Stimulated activated CD4-positive, alpha-beta T cell treated with anti-CD3 and anti-CD28 coated beads, Interleukin-1b, Interleukin-23, amount 100 ng/mL, for 24 hours (primary cell): ENCODE measurements at places on chromosomes 7 and 10.

DNA sequence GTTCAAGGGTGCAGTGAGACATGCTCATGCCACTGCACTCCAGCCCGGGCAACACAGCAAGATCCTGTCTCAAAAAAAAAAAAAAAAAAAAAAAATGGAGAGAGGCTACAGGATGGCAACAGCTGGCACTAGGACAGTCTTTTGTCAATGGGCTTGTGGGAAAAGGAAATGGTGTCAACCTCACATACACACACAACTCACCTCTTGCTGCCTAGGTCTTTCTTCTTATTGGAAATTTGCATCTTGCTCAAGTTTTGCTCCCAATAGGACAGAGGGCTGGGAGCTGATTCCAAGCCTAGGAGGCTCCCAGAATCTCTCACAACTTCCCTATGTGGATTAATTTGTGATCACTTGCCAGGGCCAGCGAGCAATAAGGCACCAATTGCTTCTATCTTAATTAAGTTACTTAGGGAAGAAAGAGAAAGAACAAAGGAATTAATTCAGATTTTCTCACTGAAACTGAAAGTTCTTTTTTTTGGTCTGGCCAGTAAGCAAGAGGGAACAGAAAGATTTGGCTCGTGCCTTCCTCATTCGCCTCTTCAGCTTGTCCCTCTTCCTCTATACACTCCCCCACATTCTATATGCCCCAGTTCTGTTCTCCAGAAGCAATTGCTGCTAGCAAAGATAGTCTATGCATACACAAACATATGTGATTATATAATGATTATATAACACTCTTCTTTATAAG is 33.8 kb downstream of the MAP3K8 start:
- DNase-seq, result no peak

DNA sequence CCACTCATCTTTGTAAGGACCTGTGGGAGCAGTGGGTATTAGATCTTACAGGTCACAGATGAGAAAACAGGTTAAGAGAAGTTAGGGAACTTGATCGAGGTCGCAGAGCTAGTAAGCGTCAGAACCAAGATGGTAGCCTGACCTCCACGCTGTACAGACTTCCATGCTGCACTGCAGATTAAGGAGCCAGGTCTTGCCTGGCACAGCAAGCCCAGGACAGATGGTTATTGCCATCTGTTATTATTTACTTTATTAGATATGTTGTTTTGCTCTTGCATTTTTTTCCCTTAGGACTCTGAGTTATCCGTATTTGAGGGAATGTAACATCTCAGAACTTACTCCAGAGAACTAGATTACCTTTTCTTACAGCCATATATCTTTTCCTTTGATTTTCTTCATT is 147.2 kb downstream of the NSUN6 start:
- DNase-seq, result no peak

GRCh38 chr7:46784732-46785131 is 797.2 kb downstream of the TNS3 start:
- no peak for DNase-seq

DNA sequence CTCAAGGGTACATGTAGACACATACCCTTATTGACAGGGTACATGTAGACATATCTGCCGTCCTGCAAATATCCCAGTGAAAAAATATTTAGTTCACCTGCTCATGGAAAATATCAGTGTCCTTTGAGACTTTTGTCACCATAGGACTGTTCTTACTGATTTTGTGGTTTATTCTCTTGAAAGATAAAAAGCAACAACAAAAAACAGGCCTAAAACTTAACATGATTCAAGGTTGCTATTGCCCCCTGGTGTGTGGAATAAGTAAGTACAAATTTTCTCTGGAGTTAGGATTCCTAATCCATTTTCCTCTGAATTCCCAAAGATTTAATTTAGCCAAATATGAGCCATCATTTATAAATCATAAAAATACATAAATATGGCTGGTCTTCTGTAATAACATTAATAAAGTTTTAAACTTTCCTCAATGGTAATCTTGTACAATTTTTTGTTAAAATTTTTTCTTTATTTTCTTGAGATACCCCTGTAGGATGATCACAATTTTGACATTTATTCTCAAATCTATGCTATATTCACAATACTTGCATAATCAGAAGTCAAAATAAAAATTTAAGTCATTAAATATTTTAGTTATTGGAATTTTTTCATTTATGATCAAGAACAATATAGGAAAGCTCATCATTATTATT is 741.4 kb upstream of the POT1 start:
- no peak for DNase-seq

DNA sequence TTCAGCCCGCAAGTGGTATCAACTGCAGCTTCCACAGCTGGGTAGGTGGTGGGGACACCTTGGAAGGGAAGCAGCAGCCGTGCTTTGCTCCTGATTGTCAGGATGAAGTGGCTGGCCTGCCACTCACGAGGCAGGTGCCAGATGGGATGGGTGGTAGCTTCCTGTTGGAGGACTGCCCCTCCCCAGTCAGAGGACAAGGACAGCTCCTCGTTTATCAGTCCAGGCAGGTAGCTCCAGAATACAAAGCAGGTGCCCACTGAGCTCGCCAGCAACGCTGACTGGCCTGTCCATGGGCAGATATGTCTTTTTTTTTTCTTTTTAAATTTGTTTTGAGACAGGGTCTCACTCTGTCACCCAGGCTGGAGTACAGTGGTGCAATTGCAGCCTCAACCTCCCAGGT is 431.3 kb downstream of the GALNT17 start:
- no peak for DNase-seq

DNA sequence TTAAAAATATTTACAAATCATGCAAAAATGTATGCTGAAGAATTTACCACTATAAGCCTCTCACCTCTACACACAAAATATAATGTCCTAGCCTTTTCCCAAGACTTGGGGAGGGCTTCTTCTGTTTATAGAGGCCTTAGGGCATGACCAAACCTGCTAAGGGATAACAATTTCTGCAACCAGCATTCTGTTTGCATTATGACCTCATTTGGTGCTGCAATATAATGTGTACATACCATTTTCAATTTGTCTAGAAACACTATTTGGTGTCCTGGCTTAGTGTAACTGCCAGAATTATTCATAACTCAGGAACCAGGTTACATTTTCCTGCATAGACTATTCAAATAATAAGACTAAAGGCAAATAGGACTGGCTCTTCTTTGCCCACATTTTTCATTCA is 446.6 kb upstream of the SORCS1 start:
- no peak for DNase-seq

DNA sequence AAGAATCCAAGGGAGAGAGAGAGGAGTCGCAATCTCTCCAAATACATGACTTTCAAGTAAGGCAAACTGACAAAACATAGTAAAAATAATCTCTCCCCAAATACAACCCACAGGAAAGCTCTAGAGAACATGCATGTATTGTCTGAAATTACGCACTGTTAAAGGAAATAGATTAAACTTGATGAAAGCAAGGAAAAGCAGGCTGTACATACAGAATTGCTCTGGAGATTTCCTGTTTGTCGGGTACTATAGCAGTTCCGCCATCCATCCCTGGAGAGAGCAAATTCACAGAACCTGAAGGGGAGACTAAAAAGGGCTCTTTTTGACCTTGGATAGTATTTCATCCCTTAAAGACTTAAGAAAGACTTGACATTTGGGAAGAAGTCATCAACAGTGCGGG is 170.2 kb upstream of the BET1 start:
- DNase-seq, result no peak

GRCh38 chr7:124942399-124942798 is 12.8 kb upstream of the POT1 start:
- DNase-seq, result no peak

DNA sequence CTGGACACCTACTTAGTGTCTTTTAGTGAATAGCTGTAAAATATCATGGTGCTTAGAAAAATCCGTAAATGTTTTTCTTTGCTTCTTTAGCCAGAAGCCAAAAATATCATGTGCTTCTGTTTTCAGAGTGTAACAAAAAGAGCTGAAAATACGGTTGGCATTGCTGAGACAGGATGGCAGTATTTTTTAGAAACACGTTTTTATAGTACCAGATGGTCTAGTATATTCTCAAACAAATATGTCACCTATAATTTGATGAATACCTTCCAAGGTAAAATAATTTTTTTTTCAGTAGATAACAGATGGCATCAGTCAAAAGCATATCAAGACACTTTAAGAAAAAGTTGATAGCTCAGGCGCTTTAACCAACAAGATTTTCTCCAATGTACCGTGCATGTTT is 326.6 kb downstream of the PHF14 start:
- DNase-seq, result no peak

- no peak for DNase-seq
Observed at GRCh38 chr10:103852189-103852711, 3.1 kb downstream of the SH3PXD2A start.

- no peak for DNase-seq
Observed at GRCh38 chr7:45661302-45661995, 87.3 kb downstream of the ADCY1 start.

DNA sequence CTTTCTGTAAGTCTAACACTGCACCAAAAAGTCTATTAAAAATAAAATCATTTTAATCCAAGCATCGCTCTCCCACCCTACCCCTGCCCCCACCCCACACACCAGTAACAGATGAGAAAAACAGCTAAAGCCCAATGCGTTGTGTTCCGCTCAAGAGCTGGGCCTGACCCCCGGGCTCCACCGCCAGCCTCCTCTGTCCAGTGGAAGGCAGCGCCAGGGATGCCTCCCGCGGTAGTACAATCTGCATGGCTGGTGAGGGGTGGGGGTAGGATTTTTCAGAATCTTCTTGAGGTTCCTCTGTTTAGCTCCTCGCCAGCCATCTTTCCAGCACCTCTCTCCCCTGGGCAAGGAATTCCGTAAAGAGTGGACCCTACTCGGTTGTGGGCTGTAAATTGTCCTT is 12.1 kb downstream of the THSD7A start:
- DNase-seq, result no peak

DNA sequence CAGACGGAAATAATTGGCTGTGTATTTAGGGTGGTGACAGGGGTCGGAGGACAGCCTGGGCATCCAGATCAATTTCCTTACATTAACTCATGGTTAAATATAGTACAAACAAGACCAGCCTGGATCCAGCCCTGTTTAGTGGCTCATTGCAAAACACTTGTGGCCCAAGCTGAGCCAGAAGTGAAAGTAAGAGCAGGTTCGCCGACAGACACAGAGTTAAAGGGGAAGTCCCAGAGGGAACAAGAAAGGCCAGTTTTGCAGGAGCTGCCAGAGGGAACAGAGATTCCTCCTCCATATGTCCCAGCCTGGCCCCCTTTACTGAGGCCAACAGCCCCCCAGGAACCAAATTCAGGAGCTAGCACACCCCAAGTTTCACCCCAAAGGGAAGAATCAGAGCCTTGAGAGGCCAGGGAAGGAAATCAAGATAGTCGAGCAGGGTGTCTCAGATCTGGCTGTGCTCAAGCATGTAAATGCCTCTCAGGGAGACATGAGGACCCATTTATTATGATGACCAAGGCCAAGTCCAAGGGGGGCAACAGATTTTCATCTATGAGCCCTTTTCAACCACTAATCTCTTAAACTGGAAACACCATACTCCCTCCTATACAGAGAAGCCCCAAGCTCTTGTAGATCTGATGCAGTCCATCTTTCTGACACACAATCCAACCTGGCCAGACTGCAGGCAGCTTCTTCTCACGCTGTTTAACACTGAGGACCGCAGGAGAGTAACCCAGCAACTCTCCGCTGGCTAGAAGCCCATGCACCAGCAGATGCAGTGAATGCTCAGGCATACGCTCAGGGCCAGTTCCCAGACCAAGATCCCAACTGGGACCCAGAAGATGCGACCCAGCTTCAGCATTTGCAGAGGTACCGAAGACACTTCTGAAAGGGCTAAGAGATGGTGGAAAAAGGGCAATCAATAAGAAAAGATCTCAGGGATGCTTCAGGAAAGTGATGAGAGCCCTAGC is 15.9 kb upstream of the ADCK2 start:
- DNase-seq, result no peak

DNA sequence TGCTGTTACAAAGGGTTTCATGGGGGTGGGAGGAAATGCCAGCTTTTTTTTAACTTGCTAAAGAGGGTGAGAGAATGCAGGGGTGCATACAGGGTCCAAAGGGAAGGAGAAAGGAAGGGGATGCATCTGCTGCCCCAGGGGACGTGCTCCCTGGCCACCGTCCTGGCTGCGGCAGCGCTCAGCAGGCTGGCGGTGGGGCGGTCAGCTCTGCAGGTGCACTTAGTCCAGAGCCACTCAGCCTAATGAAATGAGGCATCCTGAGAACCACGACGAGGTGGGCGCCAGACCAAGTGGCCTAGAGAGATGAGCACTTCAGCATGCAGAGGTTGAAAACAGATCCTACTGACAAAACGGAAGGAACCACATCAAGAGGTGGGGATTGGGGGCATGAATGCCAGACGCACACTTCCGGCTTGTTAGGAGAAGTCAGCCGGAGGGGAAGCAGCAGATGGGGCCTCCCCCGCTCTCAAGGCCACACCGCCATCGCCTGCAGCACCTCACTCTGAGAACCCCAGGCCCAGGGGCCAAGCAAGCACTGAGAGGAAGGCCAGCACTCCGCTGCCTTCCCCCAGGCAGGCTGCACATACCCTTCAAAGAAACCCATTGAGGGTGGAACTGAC is 94.5 kb downstream of the MAD1L1 start:
- peak; percentile 12 for DNase-seq

- DNase-seq, result no peak
Observed at GRCh38 chr7:100407285-100408180, 21.0 kb downstream of the ZCWPW1 start.

GRCh38 chr10:103720328-103720963 is 134.9 kb downstream of the SH3PXD2A start:
- DNase-seq, result no peak

DNA sequence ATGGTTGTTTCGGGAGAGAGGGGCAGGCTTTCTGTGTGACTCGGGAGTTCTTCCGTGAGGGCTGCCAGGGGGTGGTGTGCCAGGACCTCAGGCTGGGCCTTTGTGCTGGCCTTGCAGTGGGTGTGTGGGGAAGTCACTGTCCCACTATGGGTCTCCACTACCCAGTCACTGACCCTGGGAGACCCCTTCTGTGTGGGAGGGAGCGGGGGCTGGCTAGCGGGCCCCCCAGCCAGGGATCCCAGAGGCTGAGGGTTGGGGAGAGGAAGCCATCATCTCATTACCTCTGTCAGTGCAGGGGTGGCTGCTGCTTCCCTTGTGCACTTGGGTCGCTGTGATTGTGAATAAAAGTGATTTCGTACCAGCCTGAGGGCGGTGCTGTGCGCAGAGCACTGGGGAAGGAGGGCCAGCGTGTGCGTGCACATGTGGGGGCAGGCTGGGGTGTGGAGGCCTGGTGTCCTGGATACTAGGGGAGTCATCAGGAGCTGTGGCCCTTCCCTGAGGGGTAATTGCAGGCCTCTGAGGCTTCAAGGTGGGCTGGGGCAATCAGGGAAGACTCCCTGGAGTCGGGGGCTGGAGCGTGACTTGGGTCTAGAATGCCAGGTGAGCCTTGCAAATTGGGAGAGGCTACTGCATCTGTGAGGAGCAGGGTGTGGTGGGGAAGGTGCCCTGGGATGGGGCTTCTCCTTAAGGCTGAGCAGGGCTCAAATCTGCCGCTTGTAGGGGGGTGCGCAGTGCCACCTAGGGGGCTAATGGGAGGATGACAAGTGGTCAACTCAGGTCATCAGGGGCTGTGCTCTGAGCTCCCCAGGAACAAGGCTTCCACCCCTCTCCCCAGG is 98.9 kb downstream of the NEURL1 start:
- DNase-seq, result no peak

GRCh38 chr10:30454744-30455510 is 20.9 kb downstream of the MAP3K8 start:
- DNase-seq, result no peak
